ENCODE measurements at places on chromosomes 13 and 19.

DNA sequence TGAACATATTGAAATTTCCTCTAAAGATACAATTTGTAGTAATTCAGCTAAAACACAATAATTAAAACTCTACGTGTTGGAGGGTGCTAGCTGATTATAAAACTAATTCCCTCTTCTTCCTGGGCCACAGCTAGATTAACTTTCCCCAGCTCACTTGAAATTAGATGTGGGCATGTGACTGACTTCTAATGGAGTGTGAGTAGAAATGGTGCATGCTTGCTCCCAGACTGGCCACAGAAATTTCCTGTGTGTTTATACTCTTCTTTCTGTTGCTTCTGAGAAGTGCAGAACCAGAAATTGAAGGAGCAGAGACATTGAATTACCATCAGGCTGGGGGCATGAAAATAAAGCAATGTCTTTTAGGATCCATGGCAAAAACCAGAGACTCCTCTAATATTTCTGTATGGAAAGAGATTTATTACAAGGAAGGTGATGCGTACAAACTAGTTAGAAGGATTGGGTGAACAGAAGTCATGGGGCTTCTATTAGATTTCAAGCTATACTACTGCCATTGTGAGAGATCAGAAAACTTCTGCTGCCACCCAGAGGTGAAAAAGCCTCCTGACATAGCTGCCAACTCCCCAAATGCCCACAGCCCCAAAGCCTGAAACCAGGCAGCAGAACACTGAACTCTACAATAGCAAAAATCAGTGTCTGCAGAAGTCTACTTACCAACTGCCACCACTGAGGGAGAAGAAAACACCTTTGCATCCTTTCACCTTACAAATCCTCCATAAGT, 379.2 kb upstream of the MIR17HG start:
- no peak for DNase-seq

DNA sequence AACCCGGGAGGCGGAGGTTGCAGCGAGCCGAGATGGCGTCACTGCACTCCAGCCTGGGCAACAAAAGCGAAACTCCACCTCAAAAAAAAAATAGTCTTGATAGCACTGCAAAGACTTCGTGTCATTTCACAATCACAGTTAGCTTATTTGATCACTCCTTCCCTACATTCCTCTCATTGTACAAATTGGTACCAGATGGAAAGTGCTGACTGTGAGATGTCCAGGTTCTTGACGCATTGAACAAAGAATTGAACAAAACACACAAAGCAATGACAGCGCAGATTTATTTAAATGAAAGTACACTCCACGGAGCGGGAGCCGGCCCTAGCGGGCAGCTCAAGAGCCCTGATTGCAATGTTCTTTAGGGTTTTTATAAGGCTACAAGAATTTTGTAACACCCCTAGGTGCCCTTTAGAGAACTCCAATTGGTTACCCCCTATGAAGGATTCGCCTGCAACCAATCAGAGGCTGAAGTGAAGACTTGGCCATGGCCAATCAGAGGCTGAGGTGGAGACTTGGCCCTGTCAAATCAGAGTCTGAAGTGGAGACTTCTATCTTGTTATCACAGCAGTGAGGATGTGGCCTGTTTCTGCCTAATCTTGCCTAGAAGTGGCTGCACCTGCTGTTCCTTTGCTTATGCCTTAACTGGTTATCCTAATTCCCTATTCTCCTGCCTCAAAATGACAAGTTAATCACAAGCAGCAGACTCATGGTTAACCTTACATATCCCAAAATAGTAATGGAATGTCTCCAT, 16.7 kb downstream of the ZNF556 start:
- no peak for DNase-seq

DNA sequence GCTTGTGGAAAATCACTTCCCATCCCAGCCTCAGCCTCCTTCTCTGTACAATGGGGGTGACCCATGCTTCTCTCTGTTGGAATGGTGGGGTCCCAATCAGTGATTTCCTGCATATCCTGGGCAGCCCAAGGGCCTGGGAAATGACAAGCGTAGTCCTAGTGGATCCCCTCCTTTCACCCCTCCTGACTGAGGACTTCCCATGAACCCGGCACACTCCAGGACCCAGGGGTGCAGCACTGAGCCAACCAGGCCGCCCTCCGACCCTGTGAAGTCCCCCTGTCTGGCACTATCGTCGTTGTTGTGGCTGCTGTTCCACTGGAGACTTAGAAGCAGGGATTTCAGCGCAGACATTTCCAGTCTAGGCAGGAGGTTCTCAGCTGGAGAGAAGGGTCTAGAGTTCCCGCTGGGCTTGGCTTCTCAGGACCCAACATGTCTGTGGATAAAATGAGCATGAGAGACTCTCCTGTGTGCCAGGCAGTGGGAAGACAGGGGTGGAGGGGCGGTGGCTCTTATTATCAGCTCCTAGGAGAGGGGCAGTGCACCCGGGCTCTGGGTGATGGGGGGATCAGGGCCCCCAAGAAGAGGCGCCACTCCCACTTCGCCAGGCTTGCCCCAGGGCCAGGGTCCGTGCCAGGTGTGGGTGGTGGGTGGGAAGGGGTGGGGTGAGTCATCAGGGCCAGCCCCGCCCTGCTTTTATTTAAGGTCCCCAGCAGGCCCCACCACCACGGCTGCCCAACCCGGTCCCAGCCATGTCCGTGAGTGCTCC, at the start of gene LGALS7B:
TSS of gene LGALS7B (plus strand) at position 723 of the 766 bp plus-strand sequence. CDS start at position 750, 27 bp downstream.
- no peak for DNase-seq

- DNase-seq: no peak
Measured at GRCh38 chr13:37360556-37360955, 238.0 kb downstream of the POSTN start.

DNA sequence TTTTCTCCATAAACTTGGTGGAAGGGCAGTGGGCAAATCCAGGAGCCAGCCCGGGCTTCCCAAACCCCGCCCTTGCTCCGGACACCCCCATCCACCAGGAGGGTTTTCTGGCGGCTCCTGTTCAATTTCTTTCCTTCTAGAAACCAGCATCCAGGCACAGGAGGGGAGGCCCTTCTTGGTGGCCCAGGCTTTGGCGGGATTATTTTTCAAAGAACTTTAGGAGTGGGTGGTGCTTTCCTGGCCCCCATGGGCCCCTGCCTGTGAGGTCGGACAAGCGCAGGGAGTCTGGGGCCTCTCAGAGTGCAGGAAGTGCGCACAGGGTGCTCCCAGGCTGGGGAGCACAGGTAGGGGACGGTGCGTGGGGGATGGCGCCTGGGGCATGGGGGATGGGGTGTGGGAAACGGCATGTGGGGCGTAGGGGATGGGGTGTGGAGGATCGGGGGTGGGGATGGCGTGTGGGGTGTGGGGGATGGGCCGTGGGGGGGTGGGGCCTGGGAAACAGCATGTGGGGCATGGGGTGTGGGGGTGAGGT, 396 bp downstream of the F7 start:
- DNase-seq: no peak

DNA sequence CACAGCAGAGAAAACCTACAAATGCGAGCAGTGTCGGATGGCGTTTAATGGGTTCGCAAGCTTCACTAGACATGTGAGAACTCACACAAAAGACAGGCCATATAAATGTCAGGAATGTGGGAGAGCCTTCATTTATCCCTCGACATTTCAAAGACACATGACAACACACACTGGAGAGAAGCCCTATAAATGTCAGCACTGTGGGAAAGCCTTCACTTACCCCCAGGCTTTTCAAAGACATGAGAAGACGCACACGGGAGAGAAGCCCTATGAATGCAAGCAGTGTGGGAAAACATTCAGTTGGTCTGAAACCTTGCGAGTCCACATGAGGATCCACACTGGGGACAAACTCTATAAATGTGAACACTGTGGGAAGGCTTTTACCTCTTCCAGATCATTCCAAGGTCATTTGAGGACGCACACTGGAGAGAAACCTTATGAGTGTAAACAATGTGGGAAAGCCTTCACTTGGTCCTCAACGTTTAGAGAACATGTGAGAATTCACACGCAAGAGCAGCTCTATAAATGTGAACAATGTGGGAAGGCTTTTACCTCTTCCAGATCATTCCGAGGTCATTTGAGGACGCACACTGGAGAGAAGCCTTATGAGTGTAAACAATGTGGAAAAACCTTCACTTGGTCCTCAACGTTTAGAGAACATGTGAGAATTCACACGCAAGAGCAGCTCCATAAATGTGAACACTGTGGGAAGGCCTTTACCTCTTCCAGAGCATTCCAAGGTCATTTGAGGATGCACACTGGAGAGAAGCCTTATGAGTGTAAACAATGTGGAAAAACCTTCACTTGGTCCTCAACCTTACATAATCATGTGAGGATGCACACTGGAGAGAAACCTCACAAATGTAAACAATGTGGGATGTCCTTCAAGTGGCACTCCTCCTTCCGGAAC, 16.8 kb downstream of the ZNF57 start:
- DNase-seq: no peak

- no peak for DNase-seq
Measured at GRCh38 chr13:28412981-28413380, 81.9 kb downstream of the FLT1 start.

- no peak for DNase-seq
Measured at GRCh38 chr19:4241824-4242430, 5.0 kb upstream of the YJU2 start.

DNA sequence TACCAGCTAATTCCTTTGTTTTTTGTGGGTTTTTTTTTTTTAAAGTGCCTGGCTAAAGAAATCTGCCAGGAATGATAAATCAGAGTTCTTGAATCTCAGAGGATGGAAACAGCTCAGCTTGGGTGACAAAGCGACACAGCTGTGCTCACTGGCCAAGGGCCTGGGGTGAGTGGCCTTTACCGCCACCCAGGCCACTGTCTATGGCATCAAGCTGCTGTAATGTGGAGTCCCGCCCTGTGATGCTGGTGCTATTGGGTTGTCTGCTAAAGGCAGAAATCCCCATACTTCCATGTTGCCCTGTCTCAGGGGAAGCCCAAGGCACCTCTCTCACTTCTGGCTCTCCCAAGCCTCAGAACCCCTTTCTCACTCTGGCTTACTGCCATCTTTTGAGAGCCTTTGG, 82.6 kb upstream of the FARP1 start:
- DNase-seq: no peak

- peak; percentile 30 for DNase-seq
Measured at GRCh38 chr19:55383279-55384130, 587 bp downstream of the TMEM238 start.

DNA sequence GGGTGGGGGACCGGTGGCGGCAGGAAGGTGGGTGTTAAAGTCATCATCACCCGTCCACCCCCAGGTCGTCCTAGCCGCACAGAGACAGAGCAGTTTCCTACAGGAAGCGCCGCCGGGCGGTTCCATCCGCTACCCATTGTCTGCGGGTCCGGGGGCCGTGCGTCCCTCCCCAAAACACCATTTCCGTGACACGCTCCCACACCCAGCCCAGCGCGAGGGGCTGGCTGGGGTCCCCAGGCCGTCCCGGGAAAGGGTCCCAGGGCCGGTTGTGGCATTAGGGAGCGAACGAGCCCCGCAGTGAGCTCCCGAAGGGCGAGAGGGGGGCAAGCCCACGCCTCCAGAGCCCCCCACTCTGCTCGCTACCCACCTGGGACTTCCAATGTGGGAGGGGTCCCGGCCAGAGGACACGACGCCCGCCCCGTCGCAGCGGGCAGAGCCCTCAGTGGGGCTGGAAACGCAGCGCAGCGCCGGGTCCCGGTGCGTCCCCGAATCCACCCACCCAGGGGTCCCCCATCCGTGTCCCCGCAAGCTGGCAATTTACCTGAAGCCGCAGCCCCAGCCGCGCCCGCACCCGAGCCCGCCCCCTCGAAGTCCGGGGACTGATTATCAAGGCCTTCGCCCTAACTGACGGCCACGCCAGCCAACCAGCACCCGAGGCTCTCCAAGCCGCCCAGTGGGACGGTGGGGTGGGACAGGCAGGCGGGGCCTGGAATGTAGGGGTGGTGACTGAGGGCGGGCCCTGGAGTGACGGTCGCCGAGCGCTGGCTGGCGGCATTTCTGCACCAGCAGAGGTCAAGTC, at the start of gene KANK3:
TSS of gene KANK3 (minus strand) at position 579 of the 799 bp plus-strand sequence. CDS start 5,434 bp downstream, outside the sequence.
- peak; percentile 84 for DNase-seq

DNA sequence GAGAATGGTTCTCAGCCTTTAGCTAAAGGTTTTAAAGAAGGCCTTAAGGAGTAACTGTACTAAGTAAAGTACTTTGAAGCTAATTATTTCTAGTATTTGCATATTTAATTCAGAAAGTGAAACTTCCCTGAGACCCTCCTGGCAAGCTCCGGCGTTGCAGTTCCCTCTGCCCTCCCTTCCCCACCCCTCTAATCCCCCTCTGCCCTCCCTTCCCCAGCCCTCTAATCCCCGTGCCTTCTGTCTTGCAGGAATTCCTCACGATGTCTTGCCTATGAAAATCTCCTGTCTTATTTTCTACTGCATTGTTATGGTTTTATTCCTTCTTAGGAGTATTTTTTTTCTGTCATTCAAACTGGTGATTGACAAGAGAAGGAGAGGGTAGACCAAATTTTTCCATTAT, 236.9 kb downstream of the COL4A1 start:
- DNase-seq: no peak

DNA sequence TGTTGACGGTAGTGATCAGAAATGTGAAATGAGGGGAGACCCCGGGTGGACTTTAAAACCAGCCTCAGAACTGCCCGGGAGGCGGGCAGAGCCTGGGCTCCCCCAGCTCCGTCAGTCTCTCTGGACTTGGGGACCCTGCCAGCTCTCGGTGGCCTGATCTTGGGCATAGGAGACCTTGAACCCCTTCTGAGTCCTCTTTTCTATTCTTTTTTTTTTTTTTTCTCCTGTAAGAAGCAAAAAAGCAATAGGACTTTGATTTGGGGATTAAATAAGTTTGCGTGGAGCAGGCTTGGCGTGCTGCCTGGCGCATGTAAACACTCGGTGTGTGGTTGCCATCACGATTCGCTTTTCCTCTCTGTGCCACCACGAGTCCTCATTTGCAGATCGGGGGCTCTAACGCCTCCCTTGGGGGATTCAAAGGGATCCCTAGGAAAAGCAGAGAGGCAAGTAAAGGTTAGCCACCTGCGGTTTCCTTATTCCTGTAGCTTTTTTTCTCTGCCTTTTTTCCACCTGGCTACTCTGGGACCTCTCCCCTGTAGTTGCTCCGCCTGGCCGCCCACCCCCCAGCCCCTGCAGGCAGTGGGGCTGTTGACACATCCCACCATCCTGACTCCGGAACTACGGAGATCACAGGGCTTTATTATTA, 1.3 kb downstream of the SAFB start:
- no peak for DNase-seq

DNA sequence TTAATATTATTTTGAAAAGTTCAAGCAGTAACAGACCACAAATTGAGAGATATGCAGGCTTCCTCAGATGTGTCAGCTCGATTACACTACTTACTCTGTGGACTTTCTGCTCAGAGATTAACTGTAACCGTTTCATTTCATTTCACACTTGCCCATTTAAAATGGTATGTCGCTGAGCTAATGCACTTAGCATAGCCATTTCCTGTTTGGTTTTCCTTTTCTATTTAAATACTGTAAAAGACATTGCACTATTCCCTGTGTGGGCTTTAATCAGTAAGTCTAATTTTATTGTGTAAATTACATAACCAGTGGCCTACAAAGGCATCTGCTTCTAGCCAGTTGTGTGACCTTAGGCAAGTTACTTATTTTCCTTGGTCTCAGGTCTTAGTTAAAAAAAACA, 237.6 kb downstream of the LACC1 start:
- no peak for DNase-seq

GRCh38 chr19:43469160-43469480, 3.7 kb upstream of the LYPD3 start:
- DNase-seq: no peak

Data from stimulated activated CD4-positive, alpha-beta T cell treated with anti-CD3 and anti-CD28 coated beads, TNF-alpha, amount 100 ng/mL, for 1 hour (primary cell).